ENCODE measurements at places on chromosomes 16 and 17.

GRCh38 chr16:69327585-69328310 lies 2.6 kb downstream of the PDF start:
- peaks cover 4% of the 10 kb centered on the region for H3K4me1 ChIP-seq
- no peak overlapping the region for H3K27ac ChIP-seq
- no peaks in the 10 kb centered on the region for H3K27me3 ChIP-seq
- no peak for DNase-seq
- H3K4me3 ChIP-seq, result no peak overlapping the region

- no peak overlapping the region for H3K27ac ChIP-seq
- H3K27me3 ChIP-seq, result no peaks in the 10 kb centered on the region
- no peak overlapping the region for H3K4me3 ChIP-seq
These were observed 9.6 kb upstream of the BRD7 start for GRCh38 chr16:50378417-50378816.

DNA sequence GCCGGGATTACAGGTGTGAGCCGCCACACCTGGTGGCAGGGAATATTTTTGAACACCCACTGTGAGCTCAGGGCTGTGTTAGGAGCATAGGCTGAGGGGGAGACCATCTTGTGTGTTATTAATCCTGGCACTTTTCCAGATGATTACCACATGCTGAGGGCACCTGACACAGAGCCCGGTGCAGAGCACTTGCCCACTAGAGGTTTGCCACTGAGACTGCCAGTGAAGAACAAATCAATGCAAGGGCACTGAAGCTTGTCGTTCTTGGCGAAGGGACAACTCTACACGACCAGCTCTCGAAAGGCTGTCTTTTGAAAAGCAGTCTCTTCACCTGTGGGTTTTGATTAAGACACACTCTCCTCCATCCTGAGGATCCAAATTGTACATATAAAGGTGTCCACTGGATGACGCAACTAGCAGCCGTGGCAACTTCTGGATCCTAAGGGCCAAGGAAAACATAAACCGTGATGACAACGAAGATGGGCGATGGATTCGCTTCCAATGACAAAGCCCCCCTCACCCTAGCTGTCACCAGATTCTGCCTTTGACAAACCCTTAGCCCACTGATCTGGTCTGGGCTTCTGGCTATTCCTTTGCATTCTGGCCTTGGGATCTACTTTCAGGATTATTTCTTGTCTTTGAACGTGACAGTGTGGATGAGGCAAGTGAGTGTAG lies 28.7 kb downstream of the WIPI1 start:
- H3K27ac ChIP-seq, result no peak overlapping the region
- no peak overlapping the region for H3K4me3 ChIP-seq
- H3K36me3 ChIP-seq, result peaks cover 98% of the 10 kb centered on the region
- H3K4me1 ChIP-seq, result no peaks in the 10 kb centered on the region

GRCh38 chr17:42421507-42422338 lies 1.3 kb downstream of the CAVIN1 start:
- peaks cover 13% of the 10 kb centered on the region for H3K4me1 ChIP-seq
- no peak for DNase-seq
- H3K27ac ChIP-seq, result peak overlapping the region; percentile 99
- no peaks in the 10 kb centered on the region for H3K27me3 ChIP-seq
